ENCODE measurements at places on chromosomes 5 and 9.

GRCh38 chr5:81852291-81853029 lies 101.6 kb upstream of the SSBP2 start:
- DNase-seq = peak; percentile 81

- DNase-seq = no peak
Measured at GRCh38 chr9:78930281-78930680, 633.4 kb downstream of the PSAT1 start.

DNA sequence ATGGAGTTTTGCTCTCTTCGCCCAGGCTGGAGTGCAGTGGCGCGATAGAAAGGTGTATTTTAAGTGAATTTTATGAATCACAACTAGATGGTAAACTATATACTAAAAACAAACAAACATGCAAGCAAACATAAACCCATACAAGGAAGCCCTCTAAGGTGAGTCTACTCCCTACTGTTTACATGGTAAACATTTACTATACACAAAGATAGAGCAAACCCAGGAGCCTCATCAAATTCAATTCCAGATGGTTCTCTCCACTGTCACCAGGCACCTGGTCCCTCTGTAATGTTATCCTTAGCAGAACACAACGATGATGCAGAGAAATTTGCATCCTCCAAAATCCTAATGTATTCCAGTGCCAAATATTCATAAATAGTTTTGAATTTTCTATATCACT lies 17.9 kb downstream of the ANKH start:
- no peak for DNase-seq

- no peak for DNase-seq
Measured at GRCh38 chr9:114790521-114790920, 15.3 kb downstream of the TNFSF15 start.

GRCh38 chr9:13127131-13127530 lies 152.4 kb downstream of the MPDZ start:
- DNase-seq = no peak

GRCh38 chr5:7329141-7329540 lies 66.8 kb upstream of the ADCY2 start:
- DNase-seq = no peak

GRCh38 chr9:4829969-4830368 lies 37.2 kb downstream of the RCL1 start:
- no peak for DNase-seq

DNA sequence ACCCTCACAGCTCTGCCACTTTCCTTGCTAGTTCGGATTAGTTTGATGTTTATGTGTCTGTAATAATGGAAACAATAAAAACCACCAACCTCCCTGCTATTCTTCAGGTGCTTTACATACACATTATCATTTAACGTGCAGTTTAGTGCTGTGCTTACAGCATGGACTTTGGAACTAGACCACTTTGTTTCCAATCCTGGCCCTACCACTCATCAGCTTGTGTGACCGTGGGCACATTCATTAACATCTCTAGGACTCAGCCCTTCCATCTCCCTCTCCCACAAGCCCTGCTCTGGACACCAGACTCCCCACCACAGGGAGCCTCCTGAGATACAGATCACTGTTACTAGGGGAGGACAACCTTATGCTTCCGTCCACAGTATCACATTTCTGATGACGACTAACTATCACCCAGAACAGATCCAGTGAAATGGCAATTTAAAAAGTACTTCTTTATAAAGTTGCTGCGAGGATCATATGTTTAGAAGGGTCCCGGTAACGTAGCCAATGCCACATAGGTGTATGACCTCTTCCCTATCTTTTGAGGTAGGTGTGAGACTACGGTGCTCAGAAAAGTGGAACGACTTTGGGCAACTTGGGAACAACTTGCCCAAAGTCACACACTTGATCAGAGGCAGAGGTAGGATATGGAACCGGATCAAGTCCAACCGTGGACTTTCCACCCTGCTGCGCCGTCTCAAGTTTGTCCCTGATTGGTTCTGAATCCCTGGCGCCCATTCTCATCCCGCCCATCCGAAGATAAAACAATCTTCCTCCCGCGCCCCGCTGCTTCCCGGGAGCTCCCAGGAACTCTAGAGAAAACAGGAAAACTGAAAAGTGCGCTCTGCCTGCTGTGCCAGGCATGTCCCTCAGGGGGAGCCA lies 132.4 kb upstream of the NIPBL start:
- DNase-seq = no peak

- no peak for DNase-seq
Measured at GRCh38 chr5:148827723-148828122, 1.3 kb downstream of the ADRB2 start.

- DNase-seq = no peak
Measured at GRCh38 chr9:74494490-74494889, 2.6 kb upstream of the RORB start.

DNA sequence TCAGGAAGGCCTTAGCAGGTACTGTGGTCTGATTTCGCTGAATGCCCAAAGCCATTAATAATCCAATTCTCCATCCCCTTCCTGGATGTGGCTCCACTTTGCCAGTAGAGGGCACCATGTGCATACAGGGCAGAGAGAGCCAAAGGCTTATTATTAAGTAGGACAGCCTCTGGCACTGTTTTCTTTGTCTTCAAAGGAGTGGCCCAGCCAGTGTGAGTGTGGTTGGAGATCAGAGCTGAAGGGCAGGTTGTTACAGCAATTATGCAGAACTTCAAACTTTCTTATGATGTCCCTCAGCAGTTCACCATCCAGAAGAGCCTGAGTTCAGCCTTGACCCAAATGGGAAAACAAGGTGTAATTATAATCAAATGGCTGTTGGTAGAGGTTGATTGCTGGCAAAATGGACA lies 38.6 kb upstream of the CEMIP2 start:
- DNase-seq = peak; percentile 54

GRCh38 chr9:112774006-112774996 lies 23.7 kb downstream of the SNX30 start:
- DNase-seq = no peak

DNA sequence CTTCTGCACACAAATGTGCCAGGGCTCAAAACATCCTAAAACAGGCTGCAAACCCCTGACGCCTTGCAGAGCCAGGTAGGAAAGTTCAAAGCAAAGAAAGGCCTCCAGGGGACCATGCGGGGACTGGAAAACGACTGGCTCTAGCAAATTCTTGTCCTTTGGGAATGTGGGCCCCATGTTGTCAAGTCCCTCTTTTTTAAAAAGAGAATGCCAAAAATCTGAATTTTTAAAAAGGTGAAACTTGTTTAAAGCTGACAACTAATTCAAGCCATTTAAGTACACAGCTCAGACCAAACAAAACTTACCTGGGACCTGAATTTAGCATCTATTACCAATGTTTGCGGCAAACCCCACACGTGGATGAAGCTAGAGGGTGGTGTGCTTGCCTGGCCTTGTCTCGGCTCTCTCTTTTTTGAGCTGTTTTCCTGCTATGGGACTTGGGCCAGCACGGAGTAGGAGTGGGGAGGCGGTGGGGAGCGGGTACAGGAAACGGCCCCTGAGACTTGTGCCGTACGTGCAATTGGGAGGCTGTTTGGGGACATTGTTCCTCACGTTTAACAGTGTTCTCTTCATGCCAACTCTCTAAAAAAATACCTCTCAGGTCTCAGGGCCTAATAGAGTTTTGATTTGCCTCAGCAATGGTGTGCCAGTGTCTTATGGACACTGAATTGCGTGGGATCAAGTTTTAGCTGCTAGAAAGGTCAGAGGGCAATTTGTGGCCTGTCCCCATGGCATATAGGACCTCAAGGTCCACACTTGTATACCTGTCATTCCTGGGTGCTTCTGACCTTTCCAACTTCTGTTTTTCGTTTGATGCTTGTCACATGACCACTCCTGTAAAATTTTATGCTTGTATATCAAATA lies 15.1 kb upstream of the PHF19 start:
- peak; percentile 47 for DNase-seq

GRCh38 chr5:91140657-91141056 lies 242.5 kb downstream of the ARRDC3 start:
- DNase-seq = no peak

Measured in NCI-H1092 treated with DMSO at 0.1 percent for 48 hours (cell line).